Stimulated activated CD8-positive, alpha-beta memory T cell treated with anti-CD3 and anti-CD28 coated beads, Interleukin-2, amount 100 ng/mL, for 48 hours (primary cell): ENCODE measurements at places on chromosomes 7 and 10.
A peak's percentile ranks its signal among the peaks of the same experiment; 100 is the strongest.

DNA sequence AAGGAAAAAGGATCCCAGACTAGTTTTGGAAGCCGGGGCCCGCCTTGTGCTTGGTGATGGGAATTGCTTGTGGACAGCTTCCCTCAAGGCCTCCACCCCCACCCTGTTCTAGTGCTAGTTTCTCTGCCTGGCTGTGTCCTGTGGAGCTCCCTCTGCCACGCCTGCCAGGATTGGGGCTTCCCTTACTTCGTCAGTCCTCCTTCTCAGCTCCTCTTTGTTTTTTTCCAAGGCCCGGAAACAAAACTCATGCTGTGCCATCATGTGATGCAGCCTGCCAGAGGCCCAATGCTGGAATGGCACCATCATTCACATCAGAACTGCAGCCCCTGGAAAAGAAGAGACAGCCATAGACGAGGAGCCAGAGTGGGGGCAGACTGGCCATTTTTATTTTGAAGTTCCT is 11.2 kb downstream of the YKT6 start:
- DNase-seq, result no peak

GRCh38 chr7:51366930-51367613 is 50.5 kb upstream of the COBL start:
- no peak for DNase-seq

DNA sequence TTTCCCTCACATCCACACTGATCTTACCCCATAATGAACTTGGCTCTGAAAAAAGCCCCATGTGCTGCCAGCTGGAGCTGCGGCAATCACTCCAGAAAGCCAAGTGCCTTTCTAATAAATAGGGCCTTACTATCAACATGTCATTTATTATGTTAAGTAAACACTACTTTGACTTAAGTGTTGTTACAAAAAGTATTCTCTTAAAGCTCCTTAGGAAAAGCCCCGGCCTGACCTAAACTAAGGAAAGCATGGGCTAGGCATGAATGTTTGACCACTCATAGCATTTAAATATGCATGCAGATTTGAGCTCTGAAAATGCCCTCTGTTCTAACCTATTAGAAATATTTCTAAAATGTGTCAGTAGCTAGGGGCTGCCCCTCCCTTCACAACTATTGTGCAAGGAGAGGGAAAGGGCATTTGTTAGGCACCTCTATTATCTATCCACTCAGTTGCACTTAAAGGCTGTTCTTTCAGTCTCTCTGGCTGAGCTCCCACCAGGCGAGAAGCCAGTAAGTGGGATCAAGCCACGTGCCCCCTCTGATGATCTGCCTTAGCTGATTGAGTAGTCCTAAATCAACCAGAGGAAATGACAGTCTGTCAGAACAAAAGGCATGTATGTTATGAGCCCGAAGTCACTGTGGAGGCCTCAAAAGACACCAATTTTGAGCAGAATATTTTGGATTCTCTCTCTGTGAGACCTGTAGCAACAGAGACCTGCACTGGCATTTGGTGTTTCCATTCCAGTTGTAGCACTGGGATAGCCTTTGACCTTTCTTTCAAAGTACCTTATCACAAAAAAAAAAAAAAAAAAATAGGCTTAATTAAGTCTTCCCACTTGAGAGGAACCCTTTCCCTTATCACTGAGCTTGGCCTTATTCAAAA is 77.1 kb downstream of the ITGB8 start:
- no peak for DNase-seq

DNA sequence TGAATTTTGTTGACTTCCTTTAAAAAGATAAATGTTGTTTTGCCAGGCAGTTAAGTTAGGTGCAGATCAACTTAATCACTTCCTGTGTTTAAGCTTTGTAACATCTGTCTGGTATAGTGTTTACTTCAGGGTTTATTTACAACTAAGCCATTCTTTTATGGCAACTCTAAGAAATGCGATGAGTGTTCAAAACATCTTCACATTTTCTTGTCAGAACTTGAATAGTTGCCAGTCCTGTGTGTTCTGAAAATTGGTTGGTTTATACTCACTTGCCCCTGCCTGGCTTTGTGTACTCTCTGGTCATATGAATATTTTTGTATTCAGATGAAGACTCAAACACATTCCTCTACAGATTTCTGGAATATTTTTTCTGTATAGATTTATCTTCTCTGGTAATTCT is 327.2 kb downstream of the MDFIC start:
- DNase-seq, result no peak

DNA sequence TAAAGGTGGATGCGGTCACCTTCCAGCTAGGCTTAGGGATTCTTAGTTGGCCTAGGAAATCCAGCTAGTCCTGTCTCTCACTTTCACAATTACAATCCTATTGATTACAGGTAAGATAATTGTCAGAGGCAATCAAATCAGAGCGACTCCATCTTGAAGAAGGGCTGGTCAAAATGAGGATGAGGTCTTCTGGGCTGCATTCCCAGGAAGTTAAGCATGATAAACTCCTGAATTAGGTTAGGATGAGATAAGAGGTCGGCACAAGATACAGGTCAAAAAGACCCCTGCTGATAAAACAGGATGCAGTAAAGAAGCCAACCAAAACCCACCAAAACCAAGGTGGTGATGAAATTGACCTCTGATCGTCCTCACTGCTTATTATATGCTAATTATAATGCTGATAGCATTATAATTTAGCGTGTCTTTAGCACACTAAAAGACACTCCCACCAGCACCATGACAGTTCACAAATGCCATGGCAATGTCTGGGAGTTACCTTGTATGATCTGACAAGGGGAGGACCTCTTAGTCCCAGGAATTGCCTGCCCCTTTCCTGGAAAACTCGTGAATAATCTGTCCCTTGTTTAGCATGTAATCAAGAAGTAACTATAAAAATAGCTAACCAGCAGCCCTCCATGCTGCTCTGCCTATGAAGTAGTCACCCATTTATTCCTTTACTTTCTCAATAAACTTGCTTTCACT is 237.6 kb downstream of the CCSER2 start:
- no peak for DNase-seq

DNA sequence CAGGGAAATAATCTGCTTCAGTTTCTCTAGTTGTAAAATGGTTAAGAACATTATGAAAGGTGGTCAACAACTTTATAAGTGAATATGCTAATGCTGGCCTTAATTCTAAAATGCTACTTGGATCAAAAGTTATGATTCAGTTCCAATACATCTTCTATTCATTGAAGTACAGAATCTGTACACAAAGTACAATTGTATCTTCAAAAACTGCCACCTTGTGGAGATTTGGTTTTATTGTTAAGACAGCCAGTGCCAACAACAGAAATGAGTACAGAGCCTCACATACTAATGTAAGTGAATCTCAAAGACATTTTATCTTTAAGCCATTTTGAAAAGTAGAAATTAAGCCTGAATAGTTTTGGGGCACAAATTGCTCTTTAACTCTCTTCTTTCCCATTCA is 194.0 kb downstream of the CFTR start:
- no peak for DNase-seq

DNA sequence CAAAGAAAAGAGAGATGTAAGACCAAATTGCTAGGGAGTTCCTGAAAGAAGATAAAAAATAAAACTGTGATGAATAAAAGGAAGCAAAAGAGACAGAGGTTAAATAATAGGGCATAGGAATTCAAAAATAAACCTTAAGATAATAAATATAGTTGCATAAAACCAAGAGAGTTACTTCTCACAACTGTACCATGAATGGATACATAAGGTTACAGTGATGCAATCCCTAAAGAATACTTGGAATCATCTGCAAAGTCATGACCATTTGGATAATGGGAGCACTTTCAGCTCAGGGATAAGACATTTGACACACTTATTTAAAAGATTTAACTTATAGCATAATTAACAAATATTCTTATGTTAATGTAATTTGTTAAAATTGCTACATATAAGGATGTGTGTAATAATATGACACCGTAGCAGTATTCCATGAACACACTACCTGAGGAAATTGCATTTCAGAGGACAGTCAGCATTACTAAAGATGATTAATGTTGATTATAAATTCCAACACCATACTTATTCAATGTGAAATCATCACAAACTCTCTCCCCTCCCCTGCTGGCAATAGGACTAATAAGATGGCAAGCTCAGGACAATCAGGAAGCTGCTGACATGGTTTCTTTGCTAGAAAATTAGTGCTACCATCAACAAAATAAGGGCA is 202.1 kb upstream of the AKR1E2 start:
- no peak for DNase-seq

- no peak for DNase-seq
Measured at GRCh38 chr10:98666276-98666675, 219.5 kb upstream of the HPS1 start.

- no peak for DNase-seq
Measured at GRCh38 chr10:62815381-62816075, 638 bp downstream of the EGR2 start.

DNA sequence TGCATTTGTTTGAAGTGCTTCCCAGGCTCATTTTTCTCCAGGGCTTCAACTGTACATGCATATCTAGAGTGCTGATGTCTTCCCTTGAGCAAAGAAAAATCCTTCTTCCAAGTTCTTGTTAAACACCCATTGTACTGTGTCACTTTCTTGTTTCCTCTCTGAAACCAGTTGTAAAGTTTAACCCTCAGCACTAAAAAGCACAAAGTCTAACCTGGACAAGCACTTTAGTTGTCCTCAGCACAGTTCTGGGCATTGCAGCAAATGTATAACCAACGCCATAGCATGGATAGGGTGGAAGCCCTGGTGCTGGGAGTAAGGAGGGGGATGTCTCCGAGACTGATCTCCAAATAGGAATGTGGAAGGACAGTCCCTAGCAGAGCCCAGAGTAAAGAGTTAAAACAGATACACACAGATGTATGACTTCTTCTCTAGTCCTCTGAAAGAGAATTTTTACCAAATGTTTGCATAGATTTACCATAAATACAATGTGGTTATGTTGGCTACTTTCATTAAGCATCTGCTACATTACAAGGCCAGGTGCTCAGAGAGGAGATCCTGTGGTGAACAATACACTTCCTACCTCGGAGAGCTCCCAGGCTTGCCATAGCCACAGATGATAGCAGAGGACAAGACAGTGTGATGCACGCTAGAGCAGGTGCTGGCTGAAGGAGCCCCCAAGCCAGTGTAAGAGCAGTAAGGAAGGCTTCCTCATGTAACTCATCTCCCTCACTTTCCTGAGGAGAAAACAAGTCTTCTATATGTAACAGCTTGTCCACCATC is 57.0 kb downstream of the DNAJC12 start:
- DNase-seq, result no peak

- no peak for DNase-seq
Measured at GRCh38 chr7:121940918-121941317, 68.0 kb downstream of the PTPRZ1 start.

- DNase-seq, result no peak
Measured at GRCh38 chr7:96236198-96237039, 85.5 kb downstream of the SLC25A13 start.

DNA sequence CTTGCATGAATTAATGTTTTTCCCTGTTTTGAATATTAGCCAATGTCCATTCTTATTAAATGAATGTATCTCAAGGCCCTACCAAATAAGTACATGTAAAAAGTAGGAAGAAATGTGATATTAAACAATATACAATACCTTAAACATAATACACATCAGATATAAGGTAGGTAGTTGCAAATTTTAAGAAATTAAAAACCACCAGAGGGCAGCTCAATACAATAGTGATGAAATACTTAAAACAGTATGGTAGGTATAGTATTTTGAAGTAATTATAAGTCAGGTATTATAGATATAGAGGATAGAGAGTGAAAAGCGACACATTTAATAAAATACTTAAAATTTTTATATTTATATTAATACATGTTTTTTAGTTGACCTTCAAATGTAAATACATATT is 43.6 kb upstream of the CDK14 start:
- no peak for DNase-seq

DNA sequence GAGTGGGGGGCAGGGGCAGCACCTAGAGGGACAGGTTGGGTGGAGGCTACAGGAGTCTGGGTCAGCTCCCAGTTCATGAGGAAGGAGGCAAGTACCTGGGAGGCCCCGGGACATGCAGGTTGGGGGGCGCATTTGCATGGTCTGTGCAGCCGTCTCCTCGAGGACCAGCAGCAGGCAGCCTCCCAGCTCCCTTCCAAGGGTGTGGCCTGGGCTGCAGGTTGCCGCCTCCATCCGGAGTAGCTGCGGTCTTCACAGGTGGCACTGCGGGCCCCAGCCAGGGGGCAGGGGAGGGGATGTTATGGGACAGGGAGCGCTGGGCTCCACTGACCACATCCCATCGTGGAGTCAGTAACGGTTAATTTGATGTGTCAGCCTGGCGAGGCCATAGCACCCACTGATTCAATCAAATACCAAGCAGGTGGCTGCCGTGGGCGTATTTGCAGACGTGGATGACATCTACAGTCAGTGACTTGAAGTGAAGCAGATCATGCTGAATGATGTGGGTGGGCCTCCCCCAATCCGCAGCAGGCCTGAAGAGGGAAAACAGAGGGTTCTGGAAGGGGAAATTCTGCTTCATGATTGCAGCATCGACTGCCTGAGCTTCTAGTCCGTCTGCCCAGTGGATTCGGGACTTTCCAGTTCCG is 81.6 kb downstream of the PRKAG2 start:
- peak; percentile 83 for DNase-seq

GRCh38 chr10:75076348-75076747 is 35.1 kb upstream of the SAMD8 start:
- DNase-seq, result no peak

DNA sequence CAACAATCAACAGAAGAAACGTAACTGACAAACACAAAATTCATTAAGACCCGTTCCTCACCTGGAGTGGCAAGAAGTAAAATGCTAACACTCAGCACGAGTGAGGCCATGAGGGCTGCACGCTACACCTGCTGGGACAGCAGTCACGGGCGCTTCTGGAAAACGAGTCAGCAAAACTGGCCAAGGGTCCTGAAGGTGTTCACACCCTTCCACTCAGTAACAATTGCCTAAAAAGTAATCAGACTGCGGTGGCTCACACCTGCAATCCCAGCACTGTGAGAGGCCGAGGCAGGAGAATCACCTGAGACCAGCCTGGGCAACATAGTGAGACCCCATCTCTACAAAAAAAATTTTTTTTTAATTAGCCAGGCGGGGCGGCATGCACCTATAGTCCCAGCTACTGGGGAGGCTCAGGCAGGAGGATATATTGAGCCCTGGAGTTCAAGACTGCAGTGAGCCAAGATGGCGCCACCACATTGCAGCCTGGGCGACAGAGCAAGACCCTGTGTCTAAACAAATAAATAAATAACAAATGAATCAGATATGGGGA is 199.1 kb downstream of the MAD1L1 start:
- no peak for DNase-seq

GRCh38 chr7:130733931-130734814 is at the start of gene KLF14:
TSS of gene KLF14 (minus strand) at chr7:130734207. CDS start at chr7:130734033, 174 bp downstream.
- no peak for DNase-seq
